ENCODE measurements at places on chromosomes 12 and 14. TPM values are rescaled to one million over a fixed set of nuclear protein-coding genes. Genes with fewer than 3 reads are reported as not detected.

The MIP gene
- not detected for total RNA-seq

The CERS5 gene
- total RNA-seq, result 29.7 TPM

The HHIPL1 gene
- total RNA-seq, result 11.9 TPM

DNA sequence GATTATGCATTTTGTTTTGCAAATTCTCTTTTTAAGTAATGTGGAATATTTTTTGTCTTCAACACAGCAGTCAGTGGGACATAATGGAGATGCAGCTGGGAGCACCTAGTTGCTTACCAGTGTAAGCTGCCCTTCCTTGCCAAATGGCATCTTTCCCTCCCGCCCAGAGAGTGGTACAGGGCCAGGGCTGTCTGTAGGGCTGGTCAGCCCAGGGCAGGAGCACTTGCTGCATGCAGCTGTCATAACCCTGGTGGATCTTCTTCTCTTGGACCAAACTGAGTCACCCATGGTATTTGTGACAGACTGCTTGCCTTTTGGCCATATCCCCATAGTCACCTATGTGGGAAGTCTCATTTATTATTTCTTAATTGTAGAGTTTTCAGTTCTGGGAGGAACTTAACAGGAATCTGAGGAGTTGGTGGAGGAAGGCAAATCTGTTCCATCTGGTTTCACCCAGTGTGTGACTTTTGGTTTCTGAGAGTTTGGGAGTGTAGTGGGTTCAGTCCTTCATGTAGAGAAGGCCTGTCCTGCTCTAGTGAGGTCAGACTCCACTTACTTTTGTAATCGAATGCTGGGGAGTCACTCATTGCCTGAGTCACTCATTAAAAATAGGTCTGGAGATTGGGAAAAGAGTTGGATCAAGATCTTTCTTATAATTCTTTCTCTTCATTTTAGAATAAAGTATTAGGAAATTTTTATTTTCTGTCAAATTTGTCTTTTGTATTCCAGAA, 62.0 kb upstream of the ASPG start:
- H3K4me1 ChIP-seq, result no peaks in the 10 kb centered on the region
- H3K36me3 ChIP-seq, result no peaks in the 10 kb centered on the region
- no peak overlapping the region for H3K4me3 ChIP-seq

DNA sequence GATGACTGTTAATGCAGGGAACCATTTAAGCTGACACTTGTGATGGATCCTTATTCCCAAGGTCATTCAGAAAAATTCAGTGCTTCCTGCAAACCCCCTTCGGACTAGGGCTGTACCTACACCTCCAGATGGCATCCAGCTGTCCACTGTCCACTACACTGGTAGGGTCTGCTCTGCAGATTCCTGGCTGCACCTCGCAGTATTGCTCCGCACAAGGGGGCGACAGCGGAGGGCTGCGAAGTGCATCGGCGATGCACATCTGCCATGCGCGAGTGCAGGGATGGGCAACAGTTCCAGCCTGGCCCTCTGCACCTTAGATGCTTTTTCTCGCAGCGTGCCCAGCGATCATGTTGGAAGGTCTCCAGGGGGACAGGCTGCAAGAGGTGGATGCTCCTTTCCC, 55.5 kb downstream of the KCNA5 start:
- H3K4me1 ChIP-seq, result no peaks in the 10 kb centered on the region
- no peak for DNase-seq
- no peaks in the 10 kb centered on the region for H3K27me3 ChIP-seq
- no peaks in the 10 kb centered on the region for H3K36me3 ChIP-seq

- no peaks in the 10 kb centered on the region for H3K36me3 ChIP-seq
- no peak overlapping the region for H3K4me3 ChIP-seq
- DNase-seq, result no peak
- H3K4me1 ChIP-seq, result peaks cover 24% of the 10 kb centered on the region
Observed at GRCh38 chr14:75361751-75362433, 65.9 kb upstream of the JDP2 start.

DNA sequence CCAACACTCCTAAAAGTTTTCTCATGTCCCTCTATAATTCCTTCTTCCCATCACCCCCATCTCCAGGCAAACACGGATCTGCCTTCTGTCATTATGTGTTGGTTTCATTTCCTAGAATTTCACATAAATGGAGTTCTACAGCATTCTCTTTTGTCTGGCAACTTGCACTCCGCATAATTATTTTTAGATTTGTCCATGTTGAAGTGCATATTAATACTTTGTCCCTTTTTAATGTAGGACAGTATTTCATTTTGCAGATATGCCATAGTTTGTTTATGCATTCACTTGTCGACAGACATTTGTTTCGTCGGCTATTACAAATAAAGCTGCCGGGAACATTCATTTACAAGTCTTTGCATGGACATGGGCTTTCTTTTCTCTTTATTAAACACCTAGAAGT, 150.0 kb downstream of the CRADD start:
- H3K27ac ChIP-seq, result no peak overlapping the region
- DNase-seq, result no peak
- no peaks in the 10 kb centered on the region for H3K36me3 ChIP-seq
- H3K4me1 ChIP-seq, result no peaks in the 10 kb centered on the region
- H3K4me3 ChIP-seq, result no peak overlapping the region

DNA sequence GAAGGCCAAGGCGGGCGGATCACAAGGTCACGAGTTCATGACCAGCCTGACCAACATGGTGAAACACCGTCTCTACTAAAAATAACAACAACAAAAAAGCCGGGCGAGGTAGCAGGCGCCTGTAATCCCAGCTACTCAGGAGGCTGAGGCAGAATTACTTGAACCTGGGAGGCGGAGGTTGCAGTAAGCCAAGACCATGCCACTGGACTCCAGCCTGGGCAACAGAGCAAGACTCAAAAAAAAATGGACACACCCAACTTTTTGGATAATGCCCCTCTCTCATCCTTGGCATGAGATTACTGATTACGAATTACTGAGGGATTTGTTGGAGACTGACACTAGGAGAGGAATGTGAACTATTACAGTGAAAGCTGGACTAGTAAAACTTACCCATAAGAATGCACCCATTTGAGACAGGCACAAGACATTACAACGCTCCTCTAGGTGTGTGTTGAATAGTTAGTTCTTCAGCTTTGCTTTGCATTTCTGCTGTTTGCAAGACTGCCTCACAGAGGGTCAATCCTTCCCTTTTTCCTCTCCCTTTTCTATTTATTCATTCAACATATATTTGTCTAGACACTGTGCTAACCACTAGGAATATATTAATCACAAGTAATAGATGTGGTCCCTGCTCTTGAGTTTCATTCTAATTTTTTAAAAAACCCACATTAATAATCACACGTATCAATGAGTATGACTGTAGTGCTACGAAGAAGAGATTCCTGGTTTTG, 46.0 kb upstream of the OR5AU1 start:
- no peak overlapping the region for H3K4me3 ChIP-seq
- no peaks in the 10 kb centered on the region for H3K4me1 ChIP-seq
- H3K27me3 ChIP-seq, result no peaks in the 10 kb centered on the region
- no peak for DNase-seq

DNA sequence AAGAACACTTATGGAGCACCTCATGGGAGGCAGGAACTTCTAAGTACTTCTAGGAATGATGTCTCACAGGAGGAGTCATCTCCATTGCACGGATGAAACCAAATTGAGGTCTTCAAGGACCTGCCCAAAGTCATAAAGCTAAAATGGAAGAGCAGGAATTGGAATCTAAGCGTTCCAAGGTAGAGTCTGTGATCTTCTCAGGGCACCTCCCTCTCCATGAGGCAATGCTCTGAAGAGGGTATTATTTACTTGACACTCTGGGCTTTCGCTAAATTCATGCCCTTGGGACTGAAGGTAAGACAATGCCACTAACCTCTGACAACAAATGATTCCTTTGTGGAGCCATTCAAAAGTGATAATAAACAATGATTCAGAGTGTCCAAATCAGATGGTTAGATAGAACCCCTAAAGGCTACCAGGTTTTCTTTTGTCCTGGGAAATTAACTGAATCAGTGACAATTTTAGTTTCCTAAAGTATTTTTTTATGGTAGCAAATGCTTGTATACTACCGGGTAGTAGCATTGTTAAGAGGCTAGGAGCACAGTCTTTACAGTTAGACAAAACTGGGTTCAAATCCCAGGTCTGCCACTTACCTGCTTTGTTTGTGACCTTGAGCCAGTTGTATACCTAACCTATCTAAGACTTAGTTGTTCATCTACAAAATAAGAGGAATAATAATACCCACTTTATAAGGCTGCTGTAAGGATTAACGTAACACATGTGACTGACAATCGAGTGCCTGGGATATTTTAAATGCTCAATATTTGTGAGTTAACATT, 12.3 kb downstream of the HMGA2 start:
- H3K36me3 ChIP-seq, result no peaks in the 10 kb centered on the region
- H3K4me3 ChIP-seq, result no peak overlapping the region
- H3K27me3 ChIP-seq, result no peaks in the 10 kb centered on the region
- no peak for DNase-seq
- no peaks in the 10 kb centered on the region for H3K4me1 ChIP-seq
- no peak overlapping the region for H3K27ac ChIP-seq

Measured in ascending aorta (tissue), 2 donors.